SJSA1 (cell line): ENCODE measurements at places on chromosomes 12 and 14. TPM values are rescaled to one million over a fixed set of nuclear protein-coding genes. Genes with fewer than 3 reads are reported as not detected.

The DUSP16 gene
- 10.5 and 12.3 TPM in 2 replicates for total RNA-seq

The ARMH4 gene
- total RNA-seq: 0.29 TPM in 1 of 2 replicates, not detected in the other

The LRRIQ1 gene
- total RNA-seq: not detected in 2 replicates

The PTPN21 gene
- 8.5 and 16.1 TPM in 2 replicates for total RNA-seq

The CLEC2A gene
- not detected in 2 replicates for total RNA-seq

The CFAP251 gene
- total RNA-seq: 10.2 and 13.8 TPM in 2 replicates

The GPX2 gene
- not detected in 2 replicates for total RNA-seq

The ZC2HC1C gene
- total RNA-seq: 0.34 and 5.5 TPM in 2 replicates

The KRT7 gene
- 2.1 and 16.1 TPM in 2 replicates for total RNA-seq

The AICDA gene
- not detected in 2 replicates for total RNA-seq

The DLGAP5 gene
- total RNA-seq: 67.7 and 83.1 TPM in 2 replicates

The KRT72 gene
- total RNA-seq: not detected in 2 replicates

The CRIP2 gene
- 1.1 and 3.8 TPM in 2 replicates for total RNA-seq

The HCAR2 gene
- total RNA-seq: not detected in 2 replicates

The TMEM253 gene
- not detected in 2 replicates for total RNA-seq

The PIWIL1 gene
- total RNA-seq: not detected in 2 replicates

The RTL1 gene
- total RNA-seq: not detected in 2 replicates
